ENCODE measurements at places on chromosomes 2 and 18.
A peak's percentile ranks its signal among the peaks of the same experiment; 100 is the strongest.

- DNase-seq, result peak; percentile 31
Measured at GRCh38 chr2:24919037-24919505, 966 bp downstream of the ADCY3 start.

- no peak for DNase-seq
Measured at GRCh38 chr18:44821924-44822323, 141.2 kb downstream of the SETBP1 start.

GRCh38 chr2:207188626-207189419, 23.1 kb upstream of the KLF7 start:
- peak; percentile 37 for DNase-seq

GRCh38 chr2:47653036-47653435, 129.9 kb upstream of the MSH6 start:
- DNase-seq, result no peak

DNA sequence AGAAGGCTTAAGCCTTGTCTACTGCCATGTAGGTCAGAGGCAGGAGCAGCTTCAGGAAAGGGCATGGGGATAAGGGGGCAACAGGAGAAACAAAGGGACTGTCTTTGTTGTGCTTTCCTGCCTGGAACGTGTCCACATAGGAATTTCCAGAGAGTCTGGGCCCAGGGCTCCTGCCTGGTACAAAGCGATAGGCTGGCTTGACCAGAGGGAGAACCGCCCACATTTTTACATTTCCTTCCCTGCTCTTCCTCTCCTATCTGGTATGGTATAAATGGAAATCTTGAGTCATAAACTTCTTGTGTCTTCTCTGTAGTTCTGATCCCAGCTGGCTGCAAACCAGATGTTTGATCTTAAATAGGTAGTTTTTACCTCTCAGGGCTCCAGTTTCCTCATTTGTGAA, 414.8 kb downstream of the HRH4 start:
- DNase-seq, result no peak

GRCh38 chr18:50190236-50190635, 4.7 kb downstream of the MYO5B start:
- peak; percentile 67 for DNase-seq

DNA sequence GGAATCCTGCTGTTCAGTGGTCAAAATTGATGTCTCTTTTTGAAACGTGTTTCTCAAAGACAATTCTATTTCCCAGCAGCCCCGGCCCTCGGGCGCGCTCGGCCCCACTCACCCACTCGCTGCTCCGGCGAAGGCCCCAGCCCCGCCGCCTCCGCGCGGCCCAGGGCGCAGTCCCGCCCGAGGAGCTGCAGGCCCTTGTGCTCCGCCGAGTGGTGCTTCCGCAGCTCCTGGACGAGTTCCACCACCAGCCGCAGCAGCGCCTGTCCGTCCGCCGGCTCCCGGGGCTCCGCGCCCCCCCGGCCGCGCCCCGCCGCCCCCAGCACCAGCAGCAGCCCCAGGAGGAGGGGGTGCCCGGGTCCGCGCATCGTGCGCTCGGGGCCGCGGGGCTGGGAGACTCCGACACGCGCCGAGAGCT, 413 bp downstream of the ALKAL2 start:
- peak; percentile 65 for DNase-seq

- peak; percentile 82 for DNase-seq
Measured at GRCh38 chr2:119011162-119011909, 69.3 kb downstream of the MARCO start.

- no peak for DNase-seq
Measured at GRCh38 chr2:176679061-176679669, 409.9 kb downstream of the MTX2 start.

GRCh38 chr2:177872286-177872685, 200.3 kb downstream of the PDE11A start:
- DNase-seq, result no peak

GRCh38 chr2:187421519-187421918, 26.5 kb downstream of the CALCRL start:
- DNase-seq, result no peak

DNA sequence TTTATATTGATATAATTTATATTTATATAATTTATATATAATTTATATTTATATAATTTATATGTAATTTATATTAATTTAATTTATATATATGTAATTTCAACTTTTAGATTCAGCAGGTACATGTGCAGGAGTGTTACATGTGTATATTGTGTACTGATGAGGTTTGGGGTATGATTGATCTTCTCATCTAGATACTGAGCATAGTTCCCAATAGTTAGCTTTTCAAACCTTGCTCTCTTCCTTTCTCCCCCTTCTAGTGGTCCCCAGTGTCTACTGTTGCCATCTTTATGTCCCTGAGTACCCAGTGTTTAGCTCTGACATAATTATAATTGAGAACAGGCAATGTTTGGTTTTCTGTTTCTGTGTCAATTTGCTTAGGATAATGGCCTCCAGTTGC, 1335.3 kb upstream of the CDH2 start:
- no peak for DNase-seq

DNA sequence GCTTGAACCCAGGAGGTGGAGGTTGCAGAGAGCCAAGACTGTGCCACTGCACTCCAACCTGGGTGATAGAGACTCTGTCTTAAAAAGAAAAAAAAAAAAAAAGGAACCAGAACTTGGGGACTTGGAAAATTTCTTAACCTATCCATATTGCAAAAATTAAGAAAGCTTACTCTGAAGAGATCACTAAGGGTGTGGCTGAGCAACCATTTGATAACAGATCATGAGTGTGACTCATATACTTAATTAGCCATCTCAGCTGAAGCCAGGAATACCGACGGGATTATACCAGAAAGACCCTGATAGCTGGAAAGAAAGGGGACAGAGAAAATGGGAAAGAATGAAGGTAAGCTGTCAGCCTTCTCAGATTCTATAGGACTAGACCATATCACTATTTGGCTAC, 7.1 kb upstream of the ADD2 start:
- no peak for DNase-seq

DNA sequence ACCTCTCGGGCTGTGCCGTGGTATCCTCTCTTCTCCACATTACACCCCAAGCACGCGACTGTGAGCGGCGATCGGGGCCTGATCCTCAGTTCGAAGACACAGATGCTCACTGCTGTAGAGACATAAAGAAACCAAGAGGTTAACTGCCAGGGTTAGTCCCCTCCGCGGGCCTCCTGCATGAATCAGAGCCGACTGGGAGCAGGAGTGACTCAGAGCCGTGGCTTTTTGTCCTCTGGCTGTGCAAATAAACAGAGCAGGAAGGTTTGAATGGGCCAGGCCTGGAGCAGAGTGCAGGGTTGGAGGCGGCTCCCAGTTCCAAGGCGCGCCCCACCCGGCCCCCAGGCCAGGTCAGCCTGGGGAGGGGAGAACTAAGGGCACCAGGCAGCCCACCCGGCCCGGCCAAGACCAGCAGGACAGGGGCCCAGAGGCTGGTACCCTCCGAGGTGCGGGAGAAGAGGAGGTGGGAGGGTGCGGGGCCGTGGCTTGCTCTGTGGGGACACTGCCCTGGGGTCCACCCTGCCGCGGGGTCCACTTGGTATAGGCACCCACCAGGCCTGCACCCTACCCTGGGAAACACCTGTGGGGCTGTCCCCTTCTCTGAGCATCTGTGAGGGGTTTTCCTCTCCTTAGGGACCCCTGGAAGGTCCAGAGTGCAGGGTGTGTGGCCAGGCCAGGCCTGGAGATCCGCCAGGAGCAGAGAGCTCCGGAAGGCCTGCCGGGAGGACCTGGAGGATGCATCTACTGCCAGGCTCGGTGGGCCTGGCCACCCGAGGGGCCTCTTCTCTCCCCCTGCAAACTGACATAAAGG, 16.5 kb downstream of the TWIST2 start:
- peak; percentile 97 for DNase-seq

DNA sequence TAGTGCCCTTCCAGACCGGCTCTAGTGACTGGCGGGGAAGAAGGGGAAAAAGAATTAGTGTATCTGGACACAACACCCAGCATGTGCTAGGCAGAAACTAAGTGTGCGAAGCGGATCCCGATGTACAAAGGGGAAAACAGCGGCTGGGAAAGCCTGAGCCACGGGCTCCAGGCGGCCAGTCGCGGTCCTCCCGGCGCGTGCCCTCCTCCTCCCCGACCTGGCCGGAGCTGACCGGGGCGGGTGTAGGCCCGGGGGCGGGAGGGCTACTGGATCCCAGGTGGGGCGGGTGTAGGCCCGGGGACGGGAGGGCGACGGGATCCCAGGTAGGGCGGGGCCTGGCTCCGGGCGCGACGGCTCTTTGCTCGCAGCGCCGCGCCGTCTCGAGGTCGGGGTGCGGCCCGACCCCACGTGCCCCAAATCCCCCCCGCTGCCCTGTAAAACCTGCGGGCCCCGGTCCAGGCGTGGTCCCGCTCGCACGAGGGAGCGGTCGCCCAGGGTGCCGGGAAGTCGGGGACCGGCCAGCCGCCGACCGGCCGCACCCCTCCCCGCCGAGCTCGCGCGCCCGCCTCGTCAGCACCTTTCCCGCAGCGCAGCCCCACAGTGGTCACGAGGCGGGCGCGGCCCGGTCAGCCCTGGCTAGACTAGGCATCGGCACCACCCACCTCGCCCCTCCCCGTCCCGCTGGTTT, 48.8 kb downstream of the C2orf42 start:
- DNase-seq, result no peak

- DNase-seq, result no peak
Measured at GRCh38 chr2:127283275-127283674, 10.7 kb downstream of the ERCC3 start.

DNA sequence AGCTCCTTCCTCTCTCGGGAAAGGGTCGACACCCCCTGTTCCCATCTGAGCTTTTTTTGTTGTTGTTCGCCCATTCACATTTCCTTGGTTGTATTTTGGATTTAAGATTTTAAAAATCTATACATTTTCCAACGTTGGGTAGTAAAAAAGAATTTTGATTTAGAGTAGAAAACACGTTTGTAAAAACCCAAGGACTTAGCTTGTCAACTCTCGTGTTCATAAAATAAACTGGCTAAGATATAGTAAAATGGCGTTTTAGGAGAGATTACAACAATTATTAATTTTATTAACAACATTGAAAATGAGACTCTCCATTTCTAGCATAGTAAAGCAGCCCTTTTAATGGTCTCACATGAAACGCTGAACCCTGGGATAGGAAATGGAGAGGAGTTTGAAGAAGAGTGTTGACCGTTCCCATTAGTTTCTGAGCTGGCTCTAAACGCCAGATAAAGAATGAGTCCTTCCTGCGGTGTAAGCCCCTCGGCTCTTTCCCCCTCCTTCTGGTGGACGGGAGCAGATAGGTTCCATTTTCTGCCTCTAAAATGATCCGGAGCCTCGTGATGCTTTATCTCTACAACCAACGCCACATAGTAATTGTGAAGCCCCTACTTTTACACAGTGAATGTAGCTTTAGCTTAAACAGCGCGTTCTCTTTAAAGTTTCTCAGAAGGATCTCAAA, 24.0 kb upstream of the ZNF516 start:
- DNase-seq, result peak; percentile 40

DNA sequence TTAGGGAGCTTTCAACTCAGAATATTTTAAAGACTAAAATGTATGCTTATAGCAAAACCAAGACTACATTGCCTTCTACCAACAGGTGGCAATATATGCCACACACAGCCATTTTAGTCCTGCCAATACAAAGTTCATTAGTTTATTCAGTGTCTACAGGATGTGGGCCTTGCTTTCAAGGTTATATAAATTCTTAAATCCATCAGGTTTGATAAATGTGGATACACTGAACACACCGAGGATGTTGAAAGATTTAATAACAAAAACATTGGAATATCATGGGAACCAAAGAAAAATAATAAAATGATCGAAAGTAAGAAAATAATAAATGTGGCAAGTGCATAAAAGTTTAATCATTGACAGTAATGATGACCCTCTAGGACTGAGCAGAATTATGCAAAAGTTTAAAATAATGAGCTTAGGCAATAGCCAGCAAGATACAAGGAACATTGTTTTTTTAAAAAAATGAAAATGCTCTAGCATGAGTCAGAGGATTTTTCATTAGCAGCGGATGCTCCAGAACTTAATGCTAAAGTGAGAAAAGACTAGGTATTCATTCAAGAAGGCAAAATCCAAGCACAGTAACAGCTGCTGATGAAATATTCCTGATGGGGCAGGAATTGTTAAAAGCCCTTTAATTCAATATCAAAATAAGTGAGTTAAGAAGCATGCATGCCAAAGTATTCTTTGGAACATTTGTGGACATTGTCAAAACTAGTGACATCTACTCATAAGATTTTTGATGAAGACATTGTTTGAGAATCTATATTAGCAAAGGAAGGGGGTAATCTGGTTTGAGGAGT, 14.2 kb downstream of the SCN9A start:
- peak; percentile 50 for DNase-seq

DNA sequence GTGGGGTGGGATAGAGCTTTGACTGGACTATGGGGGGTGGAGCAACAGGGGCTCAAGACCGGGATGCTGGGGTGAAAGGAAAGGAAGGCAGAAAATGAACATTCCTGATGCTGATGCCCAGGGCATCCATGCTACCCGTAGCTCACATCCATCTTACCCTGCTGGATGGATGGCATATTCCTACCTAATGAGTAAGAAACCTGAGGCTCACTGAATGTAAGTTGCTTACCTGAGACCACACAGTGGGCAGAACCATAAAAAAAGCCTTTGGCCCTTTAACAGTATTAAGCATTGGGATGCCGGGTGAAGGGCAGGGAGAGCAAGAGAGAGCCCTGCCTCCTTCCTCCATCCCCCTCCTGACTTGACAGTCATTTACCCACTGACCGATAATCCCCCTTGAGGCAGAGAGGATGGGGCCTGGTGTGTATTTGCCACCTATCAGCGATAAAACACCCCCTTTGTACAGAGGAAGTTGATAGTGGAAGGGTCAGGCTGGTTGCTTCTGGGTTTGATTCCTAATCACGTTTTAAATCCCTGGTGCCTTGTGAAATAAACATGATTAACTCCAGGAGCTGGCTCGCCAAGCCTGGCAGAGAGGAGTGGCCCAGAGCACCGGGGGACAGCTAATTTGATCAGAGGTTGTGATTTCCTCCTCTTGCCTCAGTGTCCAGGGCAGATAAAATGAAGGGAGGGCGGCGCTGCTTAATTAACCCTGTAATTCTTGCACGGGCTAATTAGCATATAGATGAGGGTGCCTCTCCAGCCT, 105.9 kb upstream of the HS6ST1 start:
- DNase-seq, result peak; percentile 32

GRCh38 chr2:28486526-28486925, 9.3 kb upstream of the PLB1 start:
- DNase-seq, result no peak

- DNase-seq, result peak; percentile 56
Measured at GRCh38 chr2:113219889-113220641, 46.3 kb downstream of the PSD4 start.

GRCh38 chr2:59900728-59901452, 652.6 kb downstream of the BCL11A start:
- DNase-seq, result no peak

DNA sequence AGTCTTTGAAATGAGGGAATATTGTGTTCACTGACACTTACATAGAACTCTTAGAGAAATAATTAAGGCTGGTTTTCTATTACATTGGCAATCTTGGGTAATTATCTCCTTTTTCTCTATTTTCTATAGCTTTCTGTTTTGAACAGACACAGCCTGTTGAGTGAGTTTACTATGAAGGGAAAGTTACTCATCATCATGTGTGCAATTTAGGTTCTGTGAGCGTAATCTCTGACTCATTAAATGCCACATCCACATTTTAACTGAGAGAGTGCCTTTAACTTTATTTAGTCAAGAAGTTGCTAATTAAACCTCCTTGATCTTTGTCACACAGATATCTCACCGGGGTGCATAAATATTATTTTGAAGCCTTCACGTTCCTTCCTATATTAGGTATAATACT, 174.0 kb upstream of the SLC8A1 start:
- DNase-seq, result peak; percentile 56

- DNase-seq, result peak; percentile 76
Measured at GRCh38 chr2:13676269-13676668, 956.2 kb upstream of the LRATD1 start.
